A549 treated with Hydrocortisone at 1 μM for 4 hours (cell line): ENCODE measurements at places on chromosomes 1 and 21. TPM values are rescaled to one million over a fixed set of nuclear protein-coding genes. Genes with fewer than 3 reads are reported as not detected.

Gene COX20
- total RNA-seq = 36.8 to 53.4 TPM (median 47.1 TPM) in 5 replicates

Gene RGS8
- total RNA-seq = not detected in 5 replicates

Gene CR2
- 0.02 to 0.03 TPM in 2 of 5 replicates, not detected in the others for total RNA-seq

Gene ELF3
- 112 to 157 TPM (median 146 TPM) in 5 replicates for total RNA-seq

Gene MCOLN2
- total RNA-seq = 2.1 to 2.7 TPM (median 2.4 TPM) in 5 replicates
